Foreskin fibroblast (primary cell): ENCODE measurements at places on chromosomes 1 and 21.
A peak's percentile ranks its signal among the peaks of the same experiment; 100 is the strongest.

- no peak for DNase-seq
These were observed 12.3 kb upstream of the DENND2D start for GRCh38 chr1:111212634-111213335.

DNA sequence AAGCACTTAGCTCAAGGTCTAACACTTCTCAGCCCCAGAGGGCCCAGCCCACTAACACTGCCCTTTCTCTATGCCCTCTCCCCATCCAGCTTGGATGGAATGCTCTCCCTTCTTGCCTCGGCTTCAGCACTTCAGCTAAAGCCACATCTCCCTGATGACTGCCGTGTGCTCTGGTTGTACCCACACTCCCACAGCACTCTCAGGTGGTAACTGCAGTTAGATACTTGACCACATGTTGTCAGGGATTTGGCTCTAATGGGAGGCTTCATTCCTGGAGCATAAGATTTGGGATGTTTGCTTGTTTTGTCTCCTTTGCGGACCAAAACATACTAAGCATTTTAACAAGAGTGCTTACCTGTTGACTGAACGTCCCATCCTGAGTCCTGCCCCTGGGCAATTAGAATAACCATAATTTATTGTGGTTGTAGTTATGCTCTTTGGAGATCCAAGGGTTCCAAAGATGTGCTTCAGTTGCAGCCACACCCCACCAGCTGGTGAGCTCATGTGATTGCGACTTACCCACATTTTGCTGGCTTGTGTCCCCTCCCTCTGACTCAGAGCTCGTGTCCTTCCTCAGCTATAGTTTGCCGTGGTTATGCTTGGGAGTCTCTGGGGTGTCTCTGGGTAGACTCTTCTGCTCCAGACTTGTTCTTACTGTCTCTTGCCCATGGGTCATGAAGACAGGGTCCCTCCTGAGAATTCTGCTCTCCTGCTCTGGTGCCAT, 7.7 kb upstream of the SLC26A9 start:
- peak; percentile 70 for DNase-seq

DNA sequence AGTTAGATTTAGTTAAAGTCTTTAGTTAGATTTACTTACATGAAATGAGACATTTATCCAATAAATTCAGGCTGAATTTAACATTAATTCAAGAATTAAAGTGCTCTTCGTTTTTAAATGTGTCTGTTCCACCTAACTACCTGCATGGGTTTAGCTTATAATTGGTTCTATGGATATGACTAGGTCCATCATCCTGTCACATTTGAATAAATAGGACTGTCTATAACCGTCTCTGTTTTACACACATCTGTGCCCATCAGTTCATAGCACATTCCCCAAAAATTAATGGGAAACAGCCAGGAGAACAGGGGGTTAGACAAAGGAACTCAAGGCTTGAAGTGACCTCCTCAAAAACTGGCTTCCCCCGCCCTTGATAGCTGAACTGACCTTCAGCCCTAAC, 219.6 kb downstream of the MRPL39 start:
- DNase-seq = no peak

DNA sequence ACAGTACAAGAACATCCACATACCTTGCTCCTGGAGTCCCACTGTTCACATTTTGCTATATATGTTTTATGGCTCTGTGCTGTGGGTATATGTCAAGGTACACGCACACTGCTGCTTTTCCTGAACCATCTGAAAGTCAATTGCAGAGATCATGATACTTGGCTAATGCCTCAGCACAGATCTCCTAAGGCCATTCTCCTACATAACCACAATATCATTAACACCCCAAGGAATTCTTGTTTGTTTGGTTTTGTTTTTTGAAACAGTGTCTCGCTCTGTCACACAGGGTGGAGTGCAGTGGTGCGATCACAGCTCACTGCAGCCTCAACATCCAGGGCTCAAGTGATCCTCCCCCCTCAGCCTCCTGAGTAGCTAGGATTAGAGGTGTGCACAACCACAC, 16.0 kb downstream of the CTNNBIP1 start:
- peak; percentile 12 for DNase-seq

GRCh38 chr1:164760569-164760968, 201.6 kb downstream of the PBX1 start:
- peak; percentile 72 for DNase-seq

DNA sequence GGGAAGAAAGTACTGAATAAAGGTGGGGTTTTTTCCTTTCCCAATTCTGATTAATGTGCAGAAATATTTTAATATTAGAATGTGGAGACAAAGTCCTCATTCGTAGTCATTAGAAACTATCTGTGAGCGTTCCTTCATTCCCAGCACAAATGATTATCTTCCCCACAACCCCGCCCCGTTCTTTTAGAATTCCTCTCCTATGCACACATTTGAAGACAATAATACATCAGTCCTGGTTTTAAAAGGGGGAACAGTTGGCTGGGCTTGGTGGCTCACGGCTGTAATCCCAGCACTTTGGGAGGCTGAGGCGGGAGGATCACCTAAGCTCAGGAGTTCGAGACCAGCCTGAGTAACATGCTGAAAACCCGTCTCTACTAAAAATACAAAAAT, 876 bp downstream of the ALDH9A1 start:
- DNase-seq = peak; percentile 21

- no peak for DNase-seq
These were observed 2.2 kb upstream of the USP24 start for GRCh38 chr1:55217226-55217986.

DNA sequence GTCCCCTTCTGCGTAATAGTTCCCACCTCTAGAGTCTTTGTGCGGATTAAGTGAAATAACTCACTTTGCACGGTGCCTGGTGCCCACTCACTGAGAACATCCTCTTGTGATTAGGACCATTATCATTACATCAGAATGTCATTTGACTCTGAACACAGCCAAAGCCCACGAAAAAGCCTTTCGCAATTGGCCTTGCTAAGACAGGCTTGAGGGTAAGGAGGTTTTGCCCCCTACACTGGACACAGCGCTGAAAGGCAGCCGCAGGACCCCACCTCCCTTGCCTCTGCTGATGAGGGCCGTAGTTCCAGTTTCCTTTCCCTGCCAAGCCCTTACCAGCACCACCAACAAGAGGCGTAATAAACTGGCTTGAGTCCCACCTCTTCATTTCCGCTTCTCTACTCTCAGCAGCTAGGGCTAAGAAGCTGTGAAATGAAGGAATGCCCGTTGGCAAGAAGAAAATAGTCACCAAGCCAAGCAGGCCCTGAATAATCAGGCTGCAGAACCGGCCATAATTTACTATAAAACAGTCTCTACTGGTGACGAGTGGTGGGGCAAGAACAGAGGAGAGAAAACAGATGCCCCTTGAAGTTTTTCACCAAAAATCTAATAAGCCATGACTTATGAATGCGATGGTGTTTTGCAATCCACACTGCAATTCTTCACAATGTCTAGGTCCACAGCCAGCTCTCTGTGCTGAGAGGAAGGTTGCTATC, 53.1 kb downstream of the SH3GLB1 start:
- DNase-seq = peak; percentile 54

- DNase-seq = no peak
These were observed 50.4 kb upstream of the SOD1 start for GRCh38 chr21:31609081-31609480.

- peak; percentile 85 for DNase-seq
These were observed 42.4 kb downstream of the CTNNBIP1 start for GRCh38 chr1:9867408-9868243.

- DNase-seq = no peak
These were observed 37.0 kb downstream of the LPAR3 start for GRCh38 chr1:84855691-84856630.

- no peak for DNase-seq
These were observed 9.9 kb upstream of the ARF1 start for GRCh38 chr1:228072658-228073043.

DNA sequence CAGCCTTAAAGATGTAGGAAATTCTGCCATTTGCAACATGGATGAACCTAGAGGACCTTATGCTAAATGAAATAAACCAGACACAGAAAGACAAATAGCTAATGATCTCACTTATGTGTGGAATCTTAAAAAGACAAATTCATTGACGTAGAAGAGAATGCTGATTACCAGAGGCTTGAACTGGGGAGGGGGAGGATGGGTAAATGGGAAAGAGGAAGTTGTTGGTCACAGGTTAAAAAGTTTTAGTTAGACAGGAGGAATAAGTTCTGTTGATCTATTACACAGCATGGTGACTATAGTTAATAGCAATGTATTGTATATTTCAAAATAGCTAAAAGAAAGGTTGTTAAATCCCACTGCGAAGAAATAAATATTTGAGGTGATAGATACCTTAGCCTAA, 62.8 kb downstream of the PKN2 start:
- DNase-seq = no peak

GRCh38 chr1:210291786-210292230, 36.9 kb upstream of the HHAT start:
- DNase-seq = peak; percentile 91

GRCh38 chr1:24295535-24295934, 23.6 kb upstream of the GRHL3 start:
- DNase-seq = no peak

- DNase-seq = no peak
These were observed 8.9 kb upstream of the RCAN3 start for GRCh38 chr1:24493785-24494184.

- peak; percentile 30 for DNase-seq
These were observed 33.5 kb downstream of the EPHA2 start for GRCh38 chr1:16122350-16122881.

GRCh38 chr1:77900687-77901293, 12.4 kb downstream of the NEXN start:
- DNase-seq = peak; percentile 78

DNA sequence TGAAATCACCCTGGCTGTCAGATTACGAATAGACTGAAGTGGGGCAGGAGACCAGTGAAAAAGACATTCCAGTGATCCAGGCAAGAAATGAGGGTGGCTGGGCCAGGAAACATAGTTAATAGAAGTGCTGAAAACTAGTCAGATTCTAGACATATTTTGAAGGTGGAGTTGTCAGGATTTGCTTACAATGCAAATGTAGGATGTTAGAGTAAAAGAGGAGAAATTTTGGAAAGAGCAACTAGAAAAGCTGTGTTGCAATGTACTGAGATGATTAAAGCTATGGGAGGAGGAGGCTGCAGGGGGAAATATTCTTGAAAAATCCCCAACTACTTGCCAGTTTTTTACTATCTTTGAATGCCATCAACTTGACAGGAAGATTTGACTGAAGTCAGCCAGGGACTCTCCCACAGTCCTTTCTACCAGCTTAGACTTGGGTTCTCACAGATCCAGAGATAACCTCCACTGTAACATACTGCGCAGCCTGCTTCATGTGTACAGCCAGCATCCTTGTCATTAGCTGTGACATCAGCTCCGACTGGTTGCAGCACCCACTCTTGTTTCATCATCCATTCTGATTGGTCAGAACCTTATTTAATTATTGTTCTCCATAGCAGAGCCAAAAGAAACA, 109.7 kb downstream of the TSEN15 start:
- DNase-seq = peak; percentile 12

GRCh38 chr1:117563492-117563875, 42.4 kb upstream of the TENT5C start:
- DNase-seq = no peak
